ENCODE measurements at places on chromosomes 6 and 20.

DNA sequence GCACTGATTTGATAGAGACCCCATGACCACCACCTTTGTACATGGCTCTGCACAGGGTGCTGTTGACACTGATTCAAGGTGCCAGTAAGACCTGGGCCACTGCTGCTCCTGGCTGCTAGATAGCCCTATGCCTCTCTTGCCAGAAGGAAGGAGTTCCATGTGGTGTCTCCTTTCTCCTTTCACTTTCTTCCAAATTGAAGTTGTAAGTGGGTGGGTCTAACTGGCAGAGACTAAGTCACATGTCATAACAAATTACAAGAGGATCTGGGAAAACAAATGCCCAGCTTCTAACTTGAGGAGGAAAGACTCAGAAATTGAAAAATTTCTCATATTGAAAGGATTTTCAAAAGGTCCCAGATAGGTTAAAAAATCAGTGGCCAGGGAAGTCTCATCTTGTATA, 116.8 kb downstream of the TFAP2B start:
- DNase-seq, result no peak

DNA sequence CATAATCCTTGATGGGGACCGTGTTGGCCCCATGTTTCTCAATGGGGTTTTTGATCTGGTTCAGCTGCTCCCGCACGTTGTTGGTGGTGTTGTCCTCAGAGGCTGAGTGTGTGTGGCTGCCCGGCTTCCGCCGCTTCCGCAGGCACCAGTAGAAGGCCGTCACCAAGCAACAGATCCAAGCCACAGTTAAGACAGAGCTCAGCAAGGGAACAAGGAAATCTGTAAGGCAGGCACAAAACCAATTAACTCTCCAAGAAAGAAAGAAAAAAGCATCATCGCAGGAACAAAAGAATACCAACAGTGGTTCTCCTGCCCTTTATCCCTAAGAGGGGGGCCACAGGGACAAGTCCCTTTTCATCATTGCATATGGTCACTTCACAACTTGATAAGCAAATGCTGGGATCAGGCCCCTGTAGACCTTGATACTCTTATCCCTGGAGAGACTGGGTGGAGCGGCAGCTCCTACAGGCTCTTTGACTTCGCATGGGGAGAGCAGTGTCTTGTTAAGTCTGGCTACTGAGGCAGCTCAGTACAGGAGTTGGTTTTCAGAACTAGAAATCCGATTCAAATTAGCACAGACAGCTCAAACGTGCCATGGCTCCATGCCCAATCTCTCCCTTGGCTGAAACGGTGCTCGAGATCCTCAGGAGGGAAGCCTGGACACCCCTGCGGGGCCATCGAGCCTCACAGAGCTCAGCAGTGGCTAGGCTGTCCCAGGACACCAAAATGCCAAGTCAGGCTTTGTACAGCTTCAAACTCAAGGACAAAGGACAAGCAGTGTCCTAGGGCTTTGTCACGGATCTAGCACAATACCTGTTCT, 33.9 kb downstream of the JAG1 start:
- no peak for DNase-seq

GRCh38 chr6:122028933-122029522, 370.4 kb upstream of the HSF2 start:
- DNase-seq, result no peak

DNA sequence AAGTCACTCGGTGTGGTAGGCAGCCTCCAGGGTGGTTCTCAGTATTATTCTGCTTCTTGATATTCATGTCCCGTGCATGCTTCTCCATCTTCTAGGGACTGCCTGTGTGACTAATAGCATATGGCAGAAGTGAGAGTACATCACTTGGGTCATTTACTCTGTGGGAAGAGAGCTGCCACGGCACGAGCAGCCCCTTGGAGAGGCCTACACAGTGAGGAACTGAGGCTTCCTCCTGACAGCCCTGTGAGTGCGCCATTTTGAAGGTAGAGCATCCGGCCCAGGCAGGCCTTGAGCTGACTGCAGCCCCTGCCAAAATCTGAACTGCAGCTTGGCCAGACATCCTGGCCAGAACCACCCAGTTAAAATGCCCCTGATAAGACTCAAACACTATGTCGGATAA, 17.3 kb upstream of the MCUR1 start:
- DNase-seq, result no peak

GRCh38 chr6:2407525-2407924, 162.1 kb upstream of the GMDS start:
- DNase-seq, result no peak

DNA sequence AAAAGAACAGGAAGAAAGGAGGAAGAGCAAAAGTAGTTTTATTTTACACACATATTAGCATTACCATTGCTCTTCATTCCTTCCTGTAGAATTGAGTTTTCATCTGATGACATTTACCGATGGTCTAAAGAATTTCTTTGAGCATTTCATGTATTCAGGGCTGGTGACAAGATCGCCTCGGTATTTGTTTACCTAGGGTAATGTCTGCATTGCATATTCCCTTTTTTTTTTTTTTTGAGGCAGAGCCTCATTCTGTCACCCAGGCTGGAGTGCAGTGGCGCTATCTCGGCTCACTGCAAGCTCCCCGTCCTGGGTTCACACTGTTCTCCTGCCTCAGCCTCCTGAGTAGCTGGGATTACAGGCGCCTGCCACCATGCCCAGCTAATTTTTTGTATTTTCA, 19.3 kb downstream of the RAB22A start:
- DNase-seq, result no peak

GRCh38 chr6:47655719-47656595, 42.4 kb upstream of the ADGRF4 start:
- DNase-seq, result peak; percentile 68

- peak; percentile 13 for DNase-seq
Measured at GRCh38 chr6:37019065-37019450, 13.6 kb downstream of the FGD2 start.

DNA sequence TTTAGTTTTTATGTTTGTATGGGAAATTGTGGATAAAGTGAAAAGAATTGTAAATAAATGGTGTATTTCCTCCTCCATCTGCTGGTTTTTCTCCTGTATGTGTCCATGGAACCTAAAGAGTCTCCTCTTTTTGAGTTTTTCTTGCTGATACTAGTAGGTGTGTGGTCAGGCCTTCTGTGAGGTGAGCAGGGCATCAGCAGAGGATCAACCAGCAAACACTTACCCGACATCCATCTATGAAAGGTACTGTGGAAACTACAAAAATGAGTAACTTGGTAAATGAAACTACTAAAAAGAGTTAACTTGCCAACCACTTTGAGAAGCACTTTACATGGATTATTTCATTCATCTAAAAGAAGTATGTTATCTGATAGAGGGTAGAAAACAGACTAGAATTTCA, 20.9 kb upstream of the RNF8 start:
- no peak for DNase-seq

DNA sequence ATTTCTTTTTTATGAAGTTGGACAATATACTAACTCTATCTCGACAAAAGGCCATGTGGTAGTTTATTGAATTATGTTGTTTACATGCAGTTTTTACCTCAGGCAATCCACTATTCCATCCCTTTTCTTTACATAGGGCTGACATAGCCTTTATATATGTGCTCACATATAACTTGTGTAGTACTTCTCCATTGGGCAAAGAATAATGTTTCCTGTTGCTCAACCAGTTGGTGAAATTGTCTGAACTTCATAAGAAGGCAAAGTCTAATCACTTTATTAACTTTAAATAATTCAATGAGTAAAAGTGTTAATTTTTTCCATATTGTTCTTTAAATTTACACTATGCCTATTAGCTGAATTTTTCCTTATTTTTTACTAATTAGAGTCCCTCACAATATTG, 1272.1 kb downstream of the EPHA7 start:
- DNase-seq, result no peak

GRCh38 chr20:40503119-40503518, 185.9 kb downstream of the MAFB start:
- no peak for DNase-seq
